Stimulated activated CD8-positive, alpha-beta memory T cell treated with anti-CD3 and anti-CD28 coated beads, Interleukin-12 subunit alpha, Interleukin-12 subunit beta, amount 100 ng/mL, for 4 hours (primary cell): ENCODE measurements at places on chromosomes 5 and 9.

GRCh38 chr5:26582350-26583045 lies 455.9 kb downstream of the CDH9 start:
- no peak for DNase-seq

DNA sequence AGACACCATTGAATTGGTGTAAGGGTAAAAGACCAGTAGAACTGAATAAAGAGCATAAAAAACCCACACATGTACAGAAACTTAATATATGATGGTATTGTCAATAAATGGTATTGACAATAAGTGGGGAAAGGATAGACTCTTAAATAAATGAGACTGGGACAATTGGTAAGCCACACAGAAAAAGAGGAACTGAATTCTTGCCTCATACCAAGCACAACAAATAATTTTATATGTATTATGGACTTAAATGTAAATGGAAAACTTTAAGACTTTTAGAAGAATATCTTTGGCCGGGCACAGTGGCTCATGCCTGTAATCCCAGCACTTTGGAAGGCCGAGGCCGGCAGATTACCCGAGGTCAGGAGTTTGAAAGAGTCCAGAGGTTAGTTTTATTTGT lies 37.9 kb upstream of the PPP2CA start:
- DNase-seq, result no peak

GRCh38 chr5:10009802-10010201 lies 239.9 kb downstream of the ATPSCKMT start:
- DNase-seq, result no peak

GRCh38 chr5:135050244-135050767 lies 16.3 kb upstream of the PITX1 start:
- DNase-seq, result no peak

GRCh38 chr9:36817160-36817834 lies 216.8 kb downstream of the PAX5 start:
- DNase-seq, result no peak

GRCh38 chr9:129173296-129174101 lies 4.6 kb downstream of the IER5L start:
- no peak for DNase-seq

GRCh38 chr5:150595466-150596031 lies 44.9 kb upstream of the SYNPO start:
- no peak for DNase-seq

DNA sequence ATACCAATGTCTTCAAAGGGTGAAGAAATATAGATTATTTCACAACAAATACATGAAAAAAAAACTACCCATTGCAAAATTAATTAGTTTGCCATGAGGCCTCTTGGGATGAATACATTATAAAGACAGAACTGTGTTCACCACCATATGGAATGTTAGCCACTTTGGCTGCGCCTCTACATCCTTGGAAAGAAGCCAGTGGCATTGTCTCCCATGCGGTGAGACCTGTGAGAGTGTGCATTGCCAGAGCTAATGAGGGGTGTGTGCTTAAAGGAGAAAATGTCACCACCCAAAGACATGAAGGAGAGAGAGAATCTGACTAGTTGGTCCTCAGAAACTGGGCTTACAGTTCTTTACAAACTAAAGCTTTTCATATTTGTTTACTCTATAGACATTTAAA lies 110.6 kb downstream of the PLPPR1 start:
- no peak for DNase-seq

- DNase-seq, result no peak
These were observed 82.5 kb downstream of the UHRF2 start for GRCh38 chr9:6495466-6495865.

DNA sequence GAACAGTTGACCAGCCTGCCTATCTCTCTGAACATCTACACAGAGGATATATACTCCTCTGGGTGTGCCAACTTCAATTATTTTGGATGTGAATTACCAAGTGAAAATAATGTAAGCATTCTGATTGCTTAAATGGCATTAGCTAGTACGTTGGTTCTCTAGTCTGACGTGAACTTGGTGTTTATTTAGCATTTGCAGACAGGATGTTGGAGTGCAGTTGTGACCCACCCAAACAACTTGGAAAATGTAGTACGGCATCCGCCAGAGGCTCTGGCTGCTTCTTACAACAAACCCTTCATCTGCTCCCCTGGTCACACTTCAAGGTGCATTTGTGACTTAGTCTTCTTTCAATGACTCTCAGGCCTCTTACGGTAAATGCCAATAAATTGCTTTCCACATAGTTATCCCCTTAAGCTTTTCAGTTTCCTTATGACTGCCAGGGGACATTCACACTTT lies 616.6 kb downstream of the PDE4D start:
- no peak for DNase-seq

- DNase-seq, result no peak
These were observed 45.9 kb upstream of the ITGA2 start for GRCh38 chr5:52943285-52943684.

- DNase-seq, result no peak
These were observed 143.4 kb upstream of the CDH6 start for GRCh38 chr5:31049936-31050704.
